ENCODE measurements at places on chromosomes 3 and 15. TPM values are rescaled to one million over a fixed set of nuclear protein-coding genes. Genes with fewer than 3 reads are reported as not detected.

DNA sequence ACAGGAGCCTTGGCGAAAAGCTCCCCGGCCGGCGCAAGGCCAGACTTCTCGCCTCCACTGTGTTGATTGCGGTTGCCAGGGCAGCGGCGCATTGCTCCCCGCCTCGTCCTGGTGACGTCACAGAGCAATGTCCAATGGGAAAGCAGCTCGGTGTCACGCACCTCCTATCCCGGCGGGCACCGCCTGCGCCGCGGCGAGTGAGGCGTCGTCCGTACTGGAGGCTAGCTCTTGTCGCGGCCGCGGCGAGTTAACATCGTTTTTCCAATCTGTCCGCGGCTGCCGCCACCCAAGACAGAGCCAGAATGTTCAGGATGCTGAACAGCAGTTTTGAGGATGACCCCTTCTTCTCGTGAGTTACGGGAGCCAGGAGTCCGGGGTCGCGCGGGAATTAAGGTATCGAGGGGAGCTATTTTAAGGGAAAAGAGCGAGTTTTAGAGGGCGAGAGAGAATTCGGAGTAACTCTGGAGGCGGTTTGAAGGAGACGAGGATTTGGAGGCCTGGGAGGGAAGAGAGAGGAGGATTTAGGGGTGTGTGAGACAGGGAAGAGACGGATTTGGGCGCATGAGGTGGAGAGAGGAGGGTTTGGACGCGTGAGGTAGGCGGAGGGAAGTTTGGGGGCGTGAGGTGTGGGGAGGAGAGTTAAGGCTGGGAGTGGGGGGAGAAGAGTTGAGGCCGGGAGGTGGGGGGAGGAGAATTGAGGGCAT, at the start of gene MLF1:
Gene MLF1 (plus strand): TSS at position 196 of the 704 bp plus-strand sequence. CDS start 107 bp downstream, at position 303.
- no peaks in the 10 kb centered on the region for H3K27me3 ChIP-seq
- H3K4me3 ChIP-seq: peak within 1 kb of the TSS; percentile 67
- H3K36me3 ChIP-seq: no peaks in the 10 kb centered on the region
- H3K4me1 ChIP-seq: no peaks in the 10 kb centered on the region
- peak; percentile 98 for DNase-seq

- no peak overlapping the region for H3K4me3 ChIP-seq
- no peak overlapping the region for H3K27ac ChIP-seq
- no peaks in the 10 kb centered on the region for H3K27me3 ChIP-seq
- no peak for DNase-seq
- H3K4me1 ChIP-seq: peaks cover 10% of the 10 kb centered on the region
Observed at GRCh38 chr3:22981861-22982260, 221.3 kb upstream of the UBE2E2 start.

GRCh38 chr15:82663186-82663600, 16.0 kb upstream of the CPEB1 start:
- H3K27ac ChIP-seq: no peak overlapping the region
- H3K4me1 ChIP-seq: no peaks in the 10 kb centered on the region
- no peak for DNase-seq
- H3K4me3 ChIP-seq: no peak overlapping the region

GRCh38 chr3:194828926-194829325, 143.2 kb downstream of the FAM43A start:
- no peaks in the 10 kb centered on the region for H3K36me3 ChIP-seq
- H3K4me3 ChIP-seq: no peak overlapping the region
- H3K27ac ChIP-seq: no peak overlapping the region
- no peak for DNase-seq

GRCh38 chr3:170054204-170054603, 16.4 kb downstream of the GPR160 start:
- no peak for DNase-seq
- H3K36me3 ChIP-seq: no peaks in the 10 kb centered on the region
- H3K4me3 ChIP-seq: no peak overlapping the region
- no peak overlapping the region for H3K27ac ChIP-seq
- H3K27me3 ChIP-seq: no peaks in the 10 kb centered on the region

DNA sequence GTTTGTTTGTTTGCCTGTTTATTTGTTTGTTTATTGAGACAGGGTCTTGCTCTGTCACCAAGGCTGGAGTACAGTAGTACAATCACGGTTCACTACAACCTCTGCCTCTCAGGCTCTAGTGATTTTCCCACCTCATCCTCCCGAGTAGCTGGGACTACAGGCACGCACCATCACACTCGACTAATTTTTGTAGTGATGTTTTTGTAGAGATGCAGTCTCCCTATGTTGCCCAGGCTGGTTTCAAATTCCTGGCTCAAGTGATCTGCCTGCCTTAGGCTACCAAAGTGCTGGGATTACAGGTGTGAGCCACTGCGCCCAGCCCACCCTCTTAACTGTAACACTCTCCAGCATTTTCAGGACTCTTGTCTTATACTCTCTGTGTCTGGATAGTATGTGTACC, 26.7 kb downstream of the PLD1 start:
- no peaks in the 10 kb centered on the region for H3K36me3 ChIP-seq
- no peak overlapping the region for H3K27ac ChIP-seq
- no peak for DNase-seq
- H3K27me3 ChIP-seq: no peaks in the 10 kb centered on the region

GRCh38 chr3:176147251-176147650, 1050.0 kb downstream of the TBL1XR1 start:
- H3K4me3 ChIP-seq: no peak overlapping the region
- no peak overlapping the region for H3K27ac ChIP-seq
- no peak for DNase-seq
- no peaks in the 10 kb centered on the region for H3K36me3 ChIP-seq

DNA sequence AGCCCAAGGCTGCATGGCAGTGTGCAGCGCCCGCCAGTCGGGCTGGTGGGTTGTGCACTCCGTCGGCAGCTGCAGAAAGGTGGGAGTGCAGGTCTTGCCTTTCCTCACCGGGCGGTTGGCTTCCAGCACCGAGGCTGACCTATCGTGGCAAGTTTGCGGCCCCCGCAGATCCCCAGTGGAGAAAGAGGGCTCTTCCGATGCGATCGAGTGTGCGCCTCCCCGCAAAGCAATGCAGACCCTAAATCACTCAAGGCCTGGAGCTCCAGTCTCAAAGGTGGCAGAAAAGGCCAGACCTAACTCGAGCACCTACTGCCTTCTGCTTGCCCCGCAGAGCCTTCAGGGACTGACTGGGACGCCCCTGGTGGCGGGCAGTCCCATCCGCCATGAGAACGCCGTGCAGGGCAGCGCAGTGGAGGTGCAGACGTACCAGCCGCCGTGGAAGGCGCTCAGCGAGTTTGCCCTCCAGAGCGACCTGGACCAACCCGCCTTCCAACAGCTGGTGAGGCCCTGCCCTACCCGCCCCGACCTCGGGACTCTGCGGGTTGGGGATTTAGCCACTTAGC, 4.3 kb downstream of the ISL2 start:
- peaks cover 100% of the 10 kb centered on the region for H3K27me3 ChIP-seq
- DNase-seq: no peak
- H3K36me3 ChIP-seq: no peaks in the 10 kb centered on the region
- H3K4me1 ChIP-seq: peaks cover 48% of the 10 kb centered on the region
- peak overlapping the region; percentile 33 for H3K4me3 ChIP-seq

DNA sequence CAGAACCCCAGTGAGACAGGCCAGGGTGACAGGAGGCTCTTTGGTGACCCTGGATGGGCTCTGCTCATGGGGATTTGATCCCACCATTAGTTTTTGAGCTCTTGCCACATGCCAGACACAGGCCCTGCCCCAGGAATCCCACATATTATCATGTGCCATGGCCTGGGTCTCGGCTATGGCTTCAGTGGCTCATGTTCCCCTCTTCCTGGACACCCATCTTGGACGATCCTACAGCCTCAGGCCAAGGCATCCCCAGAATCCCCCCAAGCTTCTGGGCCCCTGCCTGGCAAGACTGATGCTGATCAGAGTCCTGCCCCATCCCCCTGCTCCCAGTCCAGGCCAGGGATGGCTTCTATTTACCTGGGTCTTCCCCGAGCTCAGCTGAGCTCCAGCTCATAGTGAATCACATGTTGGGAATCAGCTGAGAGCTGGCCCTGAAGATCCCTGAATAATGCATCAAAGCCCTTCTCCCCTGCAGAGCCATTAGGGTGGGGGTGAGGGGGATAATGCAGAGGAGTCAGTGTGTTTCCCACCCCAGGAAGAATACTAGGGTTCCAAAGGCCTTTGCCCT, 50.9 kb upstream of the CHRNB4 start:
- no peak for DNase-seq
- no peak overlapping the region for H3K4me3 ChIP-seq
- no peaks in the 10 kb centered on the region for H3K4me1 ChIP-seq
- no peaks in the 10 kb centered on the region for H3K36me3 ChIP-seq
- no peaks in the 10 kb centered on the region for H3K27me3 ChIP-seq
- no peak overlapping the region for H3K27ac ChIP-seq

DNA sequence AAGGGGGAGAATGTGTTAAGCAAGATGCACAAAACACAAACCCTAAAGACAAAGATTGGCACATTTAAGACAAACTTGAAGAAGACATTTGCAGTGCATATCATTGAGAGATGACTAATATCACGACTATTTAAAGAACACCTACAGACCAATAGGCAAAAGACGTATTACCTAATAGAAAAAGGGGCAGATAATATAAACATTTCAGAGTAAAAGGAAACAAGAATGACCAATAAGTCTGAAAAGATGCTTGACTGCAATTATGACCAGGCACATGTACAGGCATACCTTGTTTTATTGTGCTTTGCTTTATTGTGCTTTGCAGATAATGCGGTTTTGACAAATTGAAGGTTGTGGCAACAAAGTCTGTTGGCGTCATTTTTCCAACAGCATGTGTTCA, 4.9 kb downstream of the HACD3 start:
- H3K27me3 ChIP-seq: no peaks in the 10 kb centered on the region
- H3K4me3 ChIP-seq: no peak overlapping the region
- no peaks in the 10 kb centered on the region for H3K36me3 ChIP-seq
- H3K4me1 ChIP-seq: peaks cover 12% of the 10 kb centered on the region
- no peak for DNase-seq
- H3K27ac ChIP-seq: no peak overlapping the region

GRCh38 chr15:78921940-78922339, 22.9 kb downstream of the CTSH start:
- no peaks in the 10 kb centered on the region for H3K27me3 ChIP-seq
- H3K27ac ChIP-seq: no peak overlapping the region
- peaks cover 78% of the 10 kb centered on the region for H3K36me3 ChIP-seq
- DNase-seq: no peak
- H3K4me3 ChIP-seq: no peak overlapping the region

DNA sequence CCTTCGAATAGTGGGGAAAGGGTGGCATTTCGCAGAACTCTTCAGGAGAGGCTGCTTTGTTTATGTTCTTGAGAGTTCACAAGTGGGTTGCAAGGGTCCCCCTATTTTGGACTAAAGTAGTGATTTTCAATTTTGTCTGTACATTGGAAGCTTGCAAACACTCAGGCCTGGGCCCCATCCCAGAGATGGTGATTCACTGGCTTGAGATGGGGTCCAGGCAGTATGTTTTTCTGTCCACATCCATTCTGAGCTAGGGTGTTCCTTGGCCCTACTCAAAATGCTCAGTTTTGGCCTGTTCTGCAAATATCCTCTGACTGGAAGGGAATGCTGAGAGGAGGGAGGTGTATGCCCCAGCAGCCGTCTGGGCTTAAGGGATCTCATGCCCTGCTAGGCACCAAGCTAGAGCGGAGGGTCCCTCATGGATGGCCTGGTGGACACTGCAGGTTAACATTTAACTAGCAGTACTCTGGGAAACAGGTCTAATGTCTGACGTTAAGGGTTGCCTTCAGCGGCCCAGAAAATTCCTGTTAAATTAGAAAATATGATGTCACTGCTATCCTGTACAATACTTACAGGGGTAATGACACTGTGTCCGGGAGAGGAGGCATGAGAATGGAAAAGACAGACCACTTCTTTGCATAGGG, 181.4 kb downstream of the OPA1 start:
- peaks cover 22% of the 10 kb centered on the region for H3K27me3 ChIP-seq
- no peak overlapping the region for H3K27ac ChIP-seq
- no peak overlapping the region for H3K4me3 ChIP-seq
- no peaks in the 10 kb centered on the region for H3K36me3 ChIP-seq

GRCh38 chr3:31039145-31039544, 144.7 kb upstream of the GADL1 start:
- no peak for DNase-seq
- H3K27me3 ChIP-seq: no peaks in the 10 kb centered on the region
- no peaks in the 10 kb centered on the region for H3K4me1 ChIP-seq
- H3K36me3 ChIP-seq: no peaks in the 10 kb centered on the region
- H3K4me3 ChIP-seq: no peak overlapping the region
- no peak overlapping the region for H3K27ac ChIP-seq

DNA sequence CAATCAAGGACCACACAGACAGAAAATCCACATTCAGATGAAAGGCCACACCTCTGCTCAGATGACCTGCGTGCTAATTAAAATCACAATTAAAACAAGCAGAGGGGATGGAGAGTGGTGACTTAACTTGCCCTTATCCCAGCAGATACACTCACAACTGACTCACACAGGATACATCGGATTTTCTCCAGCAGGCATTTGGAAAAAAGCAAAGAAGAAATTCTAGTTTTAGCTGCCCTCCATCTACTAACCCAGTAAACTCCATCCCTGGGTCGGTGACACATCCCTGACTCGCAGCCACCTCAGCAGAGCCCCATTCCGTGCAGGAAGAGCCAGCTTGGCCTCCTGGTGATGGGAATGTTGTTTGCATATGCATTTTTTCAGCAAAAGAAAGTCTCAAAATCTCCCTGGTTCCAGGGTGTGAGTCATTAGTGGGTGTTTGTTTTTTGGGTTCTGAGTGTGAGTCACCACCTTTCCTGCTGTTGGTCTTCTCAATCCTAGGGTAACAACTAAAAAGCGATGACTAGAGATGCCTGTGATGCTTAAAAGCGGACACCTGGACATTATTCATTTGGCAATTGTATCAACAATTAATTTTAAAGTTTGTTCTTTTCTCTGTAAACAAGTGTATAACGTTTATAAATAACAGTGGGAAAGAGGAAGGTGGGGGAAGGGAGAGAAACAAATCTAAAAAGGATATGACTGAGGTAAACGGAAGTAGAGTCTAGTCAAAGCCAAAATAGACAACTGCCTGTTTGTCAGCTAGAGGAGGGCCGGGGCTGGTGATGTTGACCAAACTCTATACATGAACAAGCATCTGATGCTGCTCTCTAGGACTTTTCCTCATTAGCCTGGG, 49.8 kb upstream of the SLC4A7 start:
- peaks cover 23% of the 10 kb centered on the region for H3K4me1 ChIP-seq
- H3K27me3 ChIP-seq: no peaks in the 10 kb centered on the region
- H3K4me3 ChIP-seq: no peak overlapping the region

Gene AHSG
- not detected for total RNA-seq

Gene RFTN1
- total RNA-seq: 69.4 TPM

Gene ACKR4
- 8.0 TPM for total RNA-seq

Gene PLSCR4
- 84.1 TPM for total RNA-seq

Gene CNTN3
- total RNA-seq: 1.6 TPM

Gene ZNF662
- total RNA-seq: 9.6 TPM

Gene HDC
- total RNA-seq: 4.1 TPM

Gene ALDH1L1
- total RNA-seq: 3.3 TPM

Gene ASB14
- not detected for total RNA-seq

Measured in upper lobe of right lung (tissue), 1 donor.